ENCODE measurements at places on chromosomes 2 and 18. TPM values are rescaled to one million over a fixed set of nuclear protein-coding genes. Genes with fewer than 3 reads are reported as not detected.

DNA sequence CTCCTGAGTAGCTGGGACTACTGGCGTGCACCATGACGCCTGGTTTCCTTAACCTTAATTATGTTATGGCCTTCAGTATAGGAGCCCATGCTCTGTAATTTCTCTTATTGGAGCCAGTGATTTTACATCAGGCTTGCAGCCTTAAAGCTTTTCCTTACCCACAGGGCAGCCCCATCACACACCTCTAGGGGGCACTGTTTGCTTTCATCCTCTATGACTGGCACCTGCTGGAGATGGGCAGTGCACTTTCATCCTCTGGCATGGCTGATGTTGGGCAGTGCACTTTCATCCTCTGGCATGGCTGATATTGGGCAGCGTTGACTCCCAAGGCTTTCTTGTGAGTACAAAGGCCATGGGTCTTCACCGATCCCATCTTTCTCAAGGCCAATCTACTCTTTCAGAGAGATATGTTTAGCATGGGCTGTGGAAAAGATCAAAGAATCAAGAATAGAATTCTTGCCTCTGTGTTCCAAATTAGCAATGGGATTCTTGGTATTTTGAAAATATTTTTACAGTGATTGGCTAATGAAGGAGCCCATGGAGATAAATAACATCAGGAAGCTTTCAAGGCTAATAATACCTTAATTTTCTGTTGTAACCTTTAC is 80.7 kb upstream of the MEX3C start:
- no peak overlapping the region for H3K4me3 ChIP-seq
- H3K36me3 ChIP-seq: no peaks in the 10 kb centered on the region
- peak; percentile 87 for DNase-seq
- H3K27me3 ChIP-seq: no peaks in the 10 kb centered on the region

DNA sequence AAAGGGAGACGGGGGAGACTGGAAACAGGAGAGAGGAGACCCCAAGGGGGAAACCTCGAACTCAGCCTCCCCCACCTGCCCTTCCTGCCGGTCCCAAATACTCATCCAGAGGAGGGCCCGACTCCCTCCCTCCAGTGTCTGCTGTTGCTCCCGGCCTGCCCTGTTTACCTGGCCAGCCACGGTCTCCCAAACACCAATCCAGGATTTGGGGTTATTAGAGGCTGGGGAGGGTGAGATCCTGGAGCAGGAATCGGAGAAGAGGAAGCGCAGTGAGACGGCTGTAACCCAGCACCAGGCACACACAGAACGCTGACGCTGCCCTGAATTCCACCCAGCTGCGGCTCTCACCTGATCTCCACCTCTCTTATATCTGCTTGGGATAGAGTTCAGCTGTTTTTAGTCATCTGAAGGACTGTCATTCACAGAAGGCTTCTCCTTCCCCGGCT is 213.0 kb downstream of the TNS1 start:
- H3K36me3 ChIP-seq: no peaks in the 10 kb centered on the region
- H3K27me3 ChIP-seq: no peaks in the 10 kb centered on the region
- DNase-seq: no peak
- no peak overlapping the region for H3K4me3 ChIP-seq
- H3K27ac ChIP-seq: no peak overlapping the region

DNA sequence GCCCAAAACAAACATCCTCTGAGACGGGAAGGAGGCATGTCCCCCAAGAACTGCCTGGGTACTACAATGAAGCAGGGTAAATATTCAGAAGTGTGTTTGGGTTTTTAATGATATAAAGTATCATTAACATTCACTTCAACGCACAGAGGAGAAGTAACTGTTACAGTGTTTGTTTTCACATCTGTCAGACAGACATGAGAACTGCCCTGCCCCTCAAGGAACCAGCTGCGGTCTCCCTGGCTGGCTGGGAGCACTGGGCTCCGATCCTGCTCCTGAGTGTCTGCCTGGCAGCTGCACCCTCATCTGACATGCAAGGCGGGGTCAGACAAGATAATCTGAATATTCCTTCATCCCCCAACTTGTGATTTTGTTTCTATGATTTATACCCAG is 75.6 kb downstream of the MBP start:
- no peaks in the 10 kb centered on the region for H3K4me1 ChIP-seq
- peaks cover 20% of the 10 kb centered on the region for H3K36me3 ChIP-seq
- no peaks in the 10 kb centered on the region for H3K27me3 ChIP-seq
- H3K27ac ChIP-seq: no peak overlapping the region
- no peak for DNase-seq

- H3K36me3 ChIP-seq: no peaks in the 10 kb centered on the region
- no peak overlapping the region for H3K4me3 ChIP-seq
- no peak overlapping the region for H3K27ac ChIP-seq
- no peaks in the 10 kb centered on the region for H3K27me3 ChIP-seq
- peaks cover 12% of the 10 kb centered on the region for H3K4me1 ChIP-seq
Measured at GRCh38 chr2:138244501-138244925, 257.1 kb upstream of the SPOPL start.

DNA sequence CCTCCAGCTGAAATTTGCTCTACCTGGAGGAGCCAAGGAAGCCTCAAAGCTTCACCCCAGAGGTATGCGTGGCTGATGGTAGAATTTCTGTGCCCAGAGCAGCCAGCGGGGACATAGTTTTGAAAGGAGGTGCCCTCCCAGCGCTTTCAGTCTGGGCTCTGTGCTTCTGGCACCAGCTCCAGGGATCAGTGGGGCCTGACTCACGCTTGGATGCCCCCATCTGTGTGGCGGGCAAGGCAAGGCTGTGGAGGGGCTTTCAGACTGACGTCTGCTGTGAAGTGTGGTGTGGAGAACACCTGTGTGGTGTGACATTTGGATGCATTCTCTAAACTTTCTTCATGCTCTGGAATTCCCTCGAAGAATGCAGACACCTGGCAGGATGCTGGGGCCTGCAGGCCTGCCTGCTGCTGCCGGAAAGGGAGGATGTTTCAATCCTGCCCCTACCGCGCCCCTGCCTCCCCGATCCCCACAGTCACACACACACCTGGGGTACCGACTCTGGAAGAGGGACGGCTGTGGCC is 84.1 kb downstream of the CTIF start:
- H3K4me3 ChIP-seq: peak overlapping the region; percentile 16
- H3K36me3 ChIP-seq: peaks cover 20% of the 10 kb centered on the region
- peak overlapping the region; percentile 87 for H3K27ac ChIP-seq
- H3K4me1 ChIP-seq: peaks cover 54% of the 10 kb centered on the region
- DNase-seq: peak; percentile 25
- H3K27me3 ChIP-seq: no peaks in the 10 kb centered on the region

- H3K27ac ChIP-seq: no peak overlapping the region
- no peaks in the 10 kb centered on the region for H3K36me3 ChIP-seq
- H3K4me1 ChIP-seq: no peaks in the 10 kb centered on the region
- H3K27me3 ChIP-seq: no peaks in the 10 kb centered on the region
Measured at GRCh38 chr2:170113168-170113894, 64.6 kb upstream of the MYO3B start.

DNA sequence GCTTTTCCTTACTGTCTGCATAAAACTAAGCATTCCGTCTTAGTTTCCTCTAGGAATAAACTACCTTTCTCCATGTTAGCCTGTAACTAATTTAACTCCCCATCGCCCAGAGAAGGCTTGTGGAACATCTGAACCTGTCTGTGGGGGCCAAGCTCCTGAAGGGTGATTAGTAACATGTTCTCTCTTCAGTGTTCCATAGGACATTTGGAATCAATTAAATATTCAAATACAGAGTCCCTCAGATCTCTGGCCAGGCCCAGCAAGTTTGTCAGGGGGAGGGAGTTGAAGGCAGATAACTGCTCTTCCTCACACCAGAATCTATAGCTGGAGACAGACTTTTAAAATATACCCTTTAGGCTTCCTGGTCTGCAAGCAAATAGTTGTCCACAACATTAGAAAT is 8.8 kb downstream of the RDH14 start:
- H3K4me1 ChIP-seq: peaks cover 16% of the 10 kb centered on the region
- H3K4me3 ChIP-seq: no peak overlapping the region
- peaks cover 10% of the 10 kb centered on the region for H3K36me3 ChIP-seq
- DNase-seq: no peak

DNA sequence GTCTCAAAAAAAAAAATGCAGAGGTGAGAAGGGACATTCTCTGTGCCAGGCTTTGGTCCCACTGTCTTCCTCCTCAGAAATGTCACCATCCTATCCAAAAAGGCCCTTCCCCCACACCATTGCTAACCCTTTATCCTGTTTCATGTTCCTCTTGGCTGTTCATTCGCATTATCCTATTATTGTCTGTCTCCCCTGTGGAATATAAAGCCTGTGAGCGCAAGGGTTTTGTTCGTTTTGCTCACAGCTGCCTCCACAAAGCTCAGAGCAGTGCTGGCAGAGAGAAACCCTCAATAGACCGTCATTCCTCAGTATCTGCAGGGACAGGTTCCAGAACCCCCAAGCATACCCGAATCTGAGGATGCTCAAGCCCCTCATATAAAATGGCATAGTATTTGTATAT is 91.8 kb downstream of the LOXHD1 start:
- no peaks in the 10 kb centered on the region for H3K36me3 ChIP-seq
- no peak overlapping the region for H3K27ac ChIP-seq
- H3K4me1 ChIP-seq: no peaks in the 10 kb centered on the region
- peaks cover 100% of the 10 kb centered on the region for H3K27me3 ChIP-seq
- H3K4me3 ChIP-seq: no peak overlapping the region

GRCh38 chr2:168626096-168626495 is 170.0 kb downstream of the CERS6 start:
- H3K27ac ChIP-seq: peak overlapping the region; percentile 3
- H3K4me1 ChIP-seq: peaks cover 7% of the 10 kb centered on the region
- H3K36me3 ChIP-seq: peaks cover 7% of the 10 kb centered on the region
- DNase-seq: no peak
- no peaks in the 10 kb centered on the region for H3K27me3 ChIP-seq
- H3K4me3 ChIP-seq: no peak overlapping the region

- no peak for DNase-seq
- H3K4me3 ChIP-seq: no peak overlapping the region
- H3K27me3 ChIP-seq: no peaks in the 10 kb centered on the region
- H3K27ac ChIP-seq: no peak overlapping the region
- no peaks in the 10 kb centered on the region for H3K36me3 ChIP-seq
Measured at GRCh38 chr2:14385043-14385442, 247.5 kb upstream of the LRATD1 start.

Gene SRD5A2
- total RNA-seq: not detected

Gene TTR
- total RNA-seq: not detected

Gene CRYBA2
- not detected for total RNA-seq
